ENCODE measurements at places on chromosomes 3 and 15.

DNA sequence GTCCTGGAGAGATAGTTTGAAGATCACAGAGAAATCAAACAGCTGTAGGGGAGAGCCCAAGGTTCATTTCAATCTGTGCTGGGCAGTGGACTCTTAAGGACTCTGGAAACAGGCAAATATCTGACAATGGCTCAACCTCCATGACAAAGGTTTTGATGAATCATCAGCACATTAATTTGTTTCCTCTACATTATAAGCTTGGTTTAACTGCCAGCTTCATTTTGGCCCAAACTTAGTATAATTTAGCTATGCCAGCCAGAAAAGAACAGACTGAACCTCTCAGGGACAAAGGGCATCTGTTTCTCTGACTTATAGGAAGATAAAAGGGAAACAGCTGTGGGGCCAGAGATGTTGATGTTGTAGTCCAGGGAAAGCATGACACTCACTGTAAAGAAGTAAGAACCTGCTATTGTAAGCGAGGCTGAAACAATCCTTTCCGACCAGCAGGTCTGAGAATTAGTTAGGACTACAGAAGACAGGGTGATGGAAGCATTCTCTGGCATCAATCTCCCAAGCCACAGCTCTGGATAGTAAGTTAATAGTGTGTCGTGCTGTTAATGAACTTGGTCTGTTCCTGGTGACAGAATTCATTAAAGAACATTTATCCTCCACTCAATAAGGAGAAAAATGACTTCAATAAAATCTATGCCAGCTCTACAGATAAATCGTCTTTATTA is 110.1 kb downstream of the KCNMB2 start:
- H3K36me3 ChIP-seq, result no peaks in the 10 kb centered on the region
- H3K4me1 ChIP-seq, result no peaks in the 10 kb centered on the region
- DNase-seq, result no peak
- H3K27ac ChIP-seq, result no peak overlapping the region
- H3K4me3 ChIP-seq, result no peak overlapping the region
- no peaks in the 10 kb centered on the region for H3K27me3 ChIP-seq

GRCh38 chr15:78307976-78308375 is 8.6 kb upstream of the SKIC8 start:
- no peaks in the 10 kb centered on the region for H3K36me3 ChIP-seq
- H3K27me3 ChIP-seq, result peaks cover 2% of the 10 kb centered on the region
- no peak overlapping the region for H3K4me3 ChIP-seq
- no peak for DNase-seq
- no peak overlapping the region for H3K27ac ChIP-seq

DNA sequence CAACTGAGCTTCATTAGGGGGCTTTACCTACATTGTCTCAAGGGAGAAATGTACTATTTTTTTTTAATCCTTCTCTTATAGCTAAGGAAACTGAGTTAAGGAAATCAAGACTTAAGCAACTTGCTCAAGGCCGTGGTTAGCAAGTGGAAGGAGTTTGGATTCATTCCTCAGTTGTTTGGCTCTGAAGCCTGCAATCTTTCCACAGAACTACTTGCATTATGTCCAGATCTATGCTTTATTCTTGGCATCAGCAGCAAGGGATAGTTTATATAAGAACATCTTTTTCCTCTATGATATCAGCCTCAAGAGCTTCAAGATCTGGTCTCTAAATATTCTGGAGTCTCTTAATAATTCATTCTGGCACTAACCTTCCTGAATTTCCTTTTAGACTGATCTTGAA is 182.4 kb downstream of the SV2B start:
- H3K27me3 ChIP-seq, result no peaks in the 10 kb centered on the region
- no peak overlapping the region for H3K4me3 ChIP-seq
- H3K4me1 ChIP-seq, result no peaks in the 10 kb centered on the region
- no peaks in the 10 kb centered on the region for H3K36me3 ChIP-seq

DNA sequence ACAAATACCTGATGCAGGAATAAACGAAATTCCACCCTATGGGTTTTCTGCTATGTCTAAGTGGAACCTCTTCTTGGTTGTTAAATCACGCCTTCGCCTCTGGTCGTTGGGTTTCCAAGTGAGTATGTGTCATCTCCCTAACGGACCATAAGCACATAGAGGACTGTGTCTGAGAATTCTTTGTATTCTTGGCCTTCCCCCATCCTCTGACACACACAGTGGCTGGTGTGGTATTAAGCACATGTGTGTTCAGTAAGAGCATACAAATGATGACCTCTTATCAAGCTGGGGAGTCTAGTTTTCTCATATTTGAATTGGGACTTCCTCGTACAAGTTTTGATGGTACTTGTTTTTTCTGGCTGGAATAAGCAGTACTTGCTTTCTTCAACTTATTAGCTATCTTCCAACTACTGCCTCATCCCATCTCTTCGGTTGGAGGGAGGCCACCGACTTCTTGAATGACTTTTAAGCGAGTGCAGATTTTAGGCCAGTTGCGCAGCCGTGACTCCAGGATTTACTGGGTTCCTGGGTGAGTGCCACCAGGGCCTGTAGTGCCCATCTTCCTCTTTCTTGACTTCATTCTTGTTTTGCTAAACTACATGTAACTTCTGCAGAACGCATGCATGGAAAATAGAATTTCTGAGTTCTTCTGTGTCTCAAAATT is 240.2 kb downstream of the ADAMTS17 start:
- H3K4me1 ChIP-seq, result no peaks in the 10 kb centered on the region
- H3K4me3 ChIP-seq, result no peak overlapping the region
- H3K36me3 ChIP-seq, result peaks cover 22% of the 10 kb centered on the region
- no peak overlapping the region for H3K27ac ChIP-seq
- H3K27me3 ChIP-seq, result no peaks in the 10 kb centered on the region

- no peak for DNase-seq
- no peaks in the 10 kb centered on the region for H3K36me3 ChIP-seq
- no peak overlapping the region for H3K4me3 ChIP-seq
- H3K27ac ChIP-seq, result no peak overlapping the region
- peaks cover 73% of the 10 kb centered on the region for H3K4me1 ChIP-seq
Measured at GRCh38 chr3:172213200-172213599, 173.8 kb downstream of the FNDC3B start.

GRCh38 chr3:112437146-112438022 is 61.9 kb downstream of the BTLA start:
- H3K36me3 ChIP-seq, result no peaks in the 10 kb centered on the region
- no peak overlapping the region for H3K4me3 ChIP-seq
- no peaks in the 10 kb centered on the region for H3K27me3 ChIP-seq
- no peaks in the 10 kb centered on the region for H3K4me1 ChIP-seq
- no peak for DNase-seq
- H3K27ac ChIP-seq, result no peak overlapping the region
